ENCODE measurements at places on chromosomes 7 and 10.

GRCh38 chr10:67841737-67842136 lies 3.7 kb upstream of the DNAJC12 start:
- no peak for DNase-seq

DNA sequence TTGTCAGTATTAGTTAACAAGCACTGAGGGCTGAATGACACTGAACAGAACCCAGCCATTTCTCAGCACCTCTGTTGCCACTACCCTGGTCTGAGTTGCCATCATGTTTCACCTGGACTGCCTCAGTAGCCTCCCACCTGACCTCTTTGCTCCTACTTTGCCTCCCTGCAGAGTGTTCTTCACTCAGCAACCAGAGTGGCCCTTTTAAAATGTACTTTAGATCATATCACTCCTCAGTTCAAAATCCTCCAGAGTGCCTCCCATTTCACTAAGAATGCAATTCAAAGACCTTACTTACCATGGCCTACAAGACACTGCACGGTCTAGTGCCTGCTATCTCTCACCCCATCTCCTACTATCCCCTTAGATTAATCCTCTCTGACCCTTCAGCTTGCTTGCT lies 214.5 kb downstream of the AUTS2 start:
- no peak for DNase-seq

- DNase-seq: no peak
Observed at GRCh38 chr10:45548068-45548467, 124.5 kb downstream of the ZFAND4 start.

DNA sequence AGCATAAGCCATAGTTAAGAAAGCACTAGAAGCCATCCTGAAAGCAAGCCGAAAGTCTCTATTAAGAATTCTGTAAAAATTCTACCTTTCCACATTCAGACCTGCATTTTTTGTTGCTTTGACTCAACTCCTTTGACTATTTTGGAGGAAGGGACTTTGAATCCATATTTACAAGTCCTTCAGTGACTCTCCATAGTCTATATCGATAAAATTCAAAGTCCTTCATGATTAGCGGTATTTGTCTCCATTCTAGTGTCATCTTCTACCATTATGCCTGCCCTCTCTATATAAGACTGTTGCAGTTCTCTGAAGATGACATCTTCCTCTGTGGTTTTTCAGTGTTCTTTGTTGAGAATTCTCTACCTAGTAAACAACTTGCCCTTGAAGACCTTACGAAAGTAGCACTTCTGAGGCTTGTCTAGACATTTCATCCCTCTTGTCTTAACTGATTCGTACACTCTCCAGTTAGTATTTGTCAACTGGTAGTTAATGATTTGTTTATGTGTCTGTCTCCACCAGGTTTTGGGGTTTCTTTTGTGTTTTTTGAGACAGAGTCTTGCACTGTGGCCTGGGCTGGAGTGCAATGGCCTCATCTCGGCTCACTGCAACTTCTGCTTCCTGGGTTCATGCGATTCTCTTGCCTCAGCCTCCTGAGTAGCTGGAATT lies 1.7 kb downstream of the CCSER2 start:
- no peak for DNase-seq

GRCh38 chr10:1061930-1062774 lies 6.0 kb downstream of the WDR37 start:
- no peak for DNase-seq

- DNase-seq: no peak
Observed at GRCh38 chr10:69636626-69637605, 6.9 kb downstream of the FAM241B start.

Data from stimulated activated CD4-positive, alpha-beta T cell treated with anti-CD3 and anti-CD28 coated beads, Interleukin-1b, Interleukin-23, amount 100 ng/mL, for 1 hour (primary cell).